ENCODE measurements at places on chromosomes 2 and 18.

GRCh38 chr2:133570542-133570941, 2.3 kb upstream of the NCKAP5 start:
- DNase-seq, result no peak

DNA sequence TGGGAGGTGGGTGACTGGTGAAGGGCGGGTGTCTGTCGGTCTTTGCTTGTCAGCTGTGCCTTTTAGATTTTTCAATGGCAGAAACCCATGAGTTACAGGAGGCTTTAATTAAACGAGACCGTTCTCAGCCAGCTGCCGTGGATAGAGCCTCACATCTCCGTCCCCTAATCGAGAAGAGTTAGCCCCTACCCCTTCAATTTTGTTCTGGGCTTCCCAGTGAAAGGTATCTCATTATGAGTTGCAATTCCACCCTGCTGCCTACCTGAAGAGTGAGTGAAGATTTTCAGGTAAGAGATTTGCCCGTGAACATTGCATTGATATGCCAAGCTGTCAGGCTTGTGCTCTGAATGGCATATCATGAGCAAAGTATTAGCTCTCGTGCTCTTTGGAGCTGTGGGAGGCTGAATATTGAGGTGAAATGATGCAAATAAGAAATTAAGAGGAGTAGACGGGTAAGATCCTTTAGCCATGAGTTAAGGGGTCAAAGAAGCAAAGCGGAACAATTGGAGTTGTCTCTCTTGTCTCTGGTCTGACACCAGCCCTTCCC, 118.7 kb upstream of the MSTN start:
- no peak for DNase-seq

DNA sequence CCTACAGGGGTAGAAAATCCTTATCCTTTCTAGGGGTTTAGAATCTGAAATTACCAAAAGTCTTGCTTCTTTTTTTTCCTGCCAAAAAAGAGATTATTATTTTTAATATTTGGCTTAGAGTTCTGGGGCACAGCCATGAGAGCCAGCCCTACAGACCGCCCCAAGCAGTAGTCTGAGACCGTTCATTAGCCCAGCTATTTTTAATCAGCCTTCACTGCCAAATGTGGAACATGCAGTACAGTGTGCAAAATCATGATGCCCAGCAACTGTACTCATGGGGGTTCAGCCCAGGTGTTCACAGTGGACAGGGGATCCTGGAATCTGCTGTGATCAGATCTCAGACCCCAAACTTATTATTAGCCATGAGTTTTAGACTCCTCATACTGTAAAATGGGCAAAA, 60.4 kb downstream of the GRB14 start:
- DNase-seq, result no peak

GRCh38 chr18:59065684-59066083, 74.0 kb upstream of the SEC11C start:
- DNase-seq, result no peak

- DNase-seq, result no peak
Observed at GRCh38 chr2:133240491-133241223, 327.6 kb downstream of the NCKAP5 start.

- no peak for DNase-seq
Observed at GRCh38 chr2:107063228-107063627, 177.3 kb upstream of the ST6GAL2 start.

DNA sequence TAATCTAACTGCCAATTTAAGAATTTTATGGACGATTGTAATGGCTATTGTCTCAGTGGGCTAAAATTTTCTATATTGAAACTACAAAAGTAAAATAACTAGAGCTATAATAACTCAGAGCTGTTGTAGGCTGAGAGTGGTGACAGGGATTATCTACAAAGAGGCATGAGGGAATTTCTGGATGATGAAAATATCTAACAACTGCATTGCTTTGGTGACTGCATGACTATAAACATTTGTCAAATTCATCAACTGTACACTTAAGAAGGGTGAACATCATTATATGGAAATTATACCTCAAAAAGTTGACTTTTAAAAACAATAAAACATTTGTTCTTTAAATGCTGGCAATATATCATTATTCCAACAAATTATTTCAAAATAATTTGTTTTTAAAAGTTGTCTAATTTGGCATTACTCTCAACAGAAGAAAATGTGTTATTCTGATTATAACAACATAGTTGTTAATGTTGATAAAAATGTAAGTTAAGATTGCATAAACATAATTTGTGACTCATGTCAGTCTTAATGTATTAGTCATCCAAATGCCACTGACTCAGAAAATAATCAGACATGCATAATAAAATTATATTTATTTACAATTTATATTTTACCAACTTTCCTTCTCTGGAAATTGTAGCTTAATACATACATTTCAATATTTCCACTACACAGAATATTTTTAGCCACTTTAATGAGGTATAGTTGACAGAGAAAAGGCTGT, 865.1 kb upstream of the VRK2 start:
- DNase-seq, result no peak

DNA sequence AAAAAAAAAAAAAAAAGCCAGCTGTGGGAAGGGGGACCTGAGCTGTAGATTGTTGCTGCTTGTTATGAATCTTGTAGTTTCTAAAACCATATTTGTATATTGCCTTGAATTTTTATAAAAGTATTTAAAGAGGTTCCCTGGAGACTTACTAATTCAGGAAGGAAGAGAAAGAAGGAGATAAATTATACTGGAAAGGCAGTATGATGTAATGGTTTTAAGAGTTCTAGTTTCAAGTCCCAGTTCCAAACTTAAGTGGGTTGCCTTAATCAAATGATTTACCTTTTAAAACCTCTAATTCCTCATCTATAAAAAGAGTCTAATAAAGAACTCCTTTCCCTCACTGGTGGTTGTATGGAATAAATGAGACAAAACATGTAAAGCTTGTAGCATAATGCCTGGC, 62.2 kb downstream of the PTRHD1 start:
- no peak for DNase-seq

DNA sequence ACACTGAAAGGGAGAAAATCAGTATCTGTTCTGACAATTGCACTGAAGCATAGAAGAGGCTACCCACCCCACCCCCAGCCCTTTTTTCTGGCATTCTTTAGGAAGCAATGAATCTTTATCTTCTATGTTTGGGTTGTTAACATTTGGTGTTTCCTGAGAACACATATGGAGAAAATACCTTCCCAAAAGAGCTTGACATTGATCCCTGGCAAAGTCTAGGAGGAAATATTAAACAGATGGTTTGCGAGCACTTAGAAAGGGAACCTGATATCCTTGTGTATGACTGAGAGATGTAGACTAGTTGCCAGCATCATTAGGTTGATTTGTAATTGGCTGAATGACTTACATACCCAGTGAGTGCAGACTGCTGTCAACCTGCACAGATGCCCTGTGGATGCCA, 42.9 kb downstream of the DOK1 start:
- DNase-seq, result no peak

DNA sequence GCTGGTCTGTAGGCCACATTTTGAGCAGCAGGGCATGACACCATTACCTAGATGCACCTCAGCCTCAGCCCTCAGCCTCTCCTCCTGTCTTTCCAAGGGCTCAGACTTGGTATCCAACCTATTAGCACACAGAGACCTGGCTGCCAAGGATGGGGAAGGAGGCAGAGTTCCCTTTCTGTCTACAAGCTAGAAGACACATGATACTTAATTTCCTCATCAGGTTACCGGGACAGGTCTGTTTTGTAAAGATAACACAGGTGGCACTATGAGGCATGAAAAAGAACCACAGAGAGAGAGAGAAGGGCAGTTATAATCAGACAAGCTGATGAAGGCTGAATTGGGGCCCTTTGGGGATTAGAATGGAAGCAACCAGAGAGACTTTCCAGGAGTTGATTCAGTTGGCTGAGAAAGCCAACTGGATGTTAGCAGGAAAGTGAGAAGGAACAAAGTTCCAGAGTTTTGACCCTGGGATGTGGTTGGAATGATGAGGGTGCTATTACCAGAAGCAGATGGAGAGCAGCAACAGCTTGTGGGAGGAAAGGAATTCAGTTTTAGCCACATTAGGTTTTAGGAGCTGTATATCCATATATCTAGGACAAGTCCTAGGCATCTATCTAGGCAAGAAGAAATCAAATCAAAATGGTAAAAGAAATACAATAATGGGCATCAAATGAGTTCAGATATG, 46.0 kb upstream of the RMND5A start:
- no peak for DNase-seq

GRCh38 chr2:28086611-28087010, 196.1 kb downstream of the BABAM2 start:
- DNase-seq, result no peak

DNA sequence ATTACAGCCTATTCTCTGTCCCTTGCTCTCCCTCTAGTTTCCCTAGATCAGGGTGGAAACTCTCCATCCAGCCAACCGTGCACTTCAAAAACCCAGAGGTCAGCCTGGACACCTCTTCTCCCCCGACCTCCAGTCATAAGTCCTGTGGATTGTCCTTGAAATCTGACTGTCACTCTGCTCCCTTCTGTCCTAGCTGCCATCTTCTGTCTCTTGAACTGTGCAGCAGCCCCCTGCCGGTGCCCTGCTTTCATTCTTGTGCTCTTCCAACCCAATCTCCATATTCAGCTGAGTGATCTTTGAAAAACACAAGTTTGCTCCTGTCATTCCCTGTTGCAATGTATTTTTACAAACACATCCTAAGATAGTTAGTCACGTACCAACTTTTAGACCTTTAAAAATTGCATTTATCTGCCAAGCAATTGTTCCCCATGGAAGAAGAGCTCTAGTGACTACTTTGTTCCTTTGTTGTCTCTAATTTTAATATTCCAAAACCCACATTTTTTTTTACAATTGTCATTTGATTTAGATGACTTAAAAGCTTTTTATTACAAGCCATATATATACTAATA, 254.3 kb downstream of the CAMKMT start:
- no peak for DNase-seq

- no peak for DNase-seq
Observed at GRCh38 chr2:73862987-73863386, 29.8 kb upstream of the ACTG2 start.

GRCh38 chr2:57141269-57141668, 905.3 kb upstream of the VRK2 start:
- DNase-seq, result no peak

GRCh38 chr2:143623231-143623908, 494.2 kb downstream of the ARHGAP15 start:
- DNase-seq, result no peak

GRCh38 chr2:138846216-138846821, 66.1 kb upstream of the NXPH2 start:
- no peak for DNase-seq

- peak; percentile 72 for DNase-seq
Observed at GRCh38 chr2:39119732-39120520, 925 bp downstream of the SOS1 start.

- DNase-seq, result no peak
Observed at GRCh38 chr2:14944562-14945346, 312.2 kb downstream of the LRATD1 start.

GRCh38 chr2:31943636-31944225, 67.1 kb downstream of the MEMO1 start:
- DNase-seq, result no peak

DNA sequence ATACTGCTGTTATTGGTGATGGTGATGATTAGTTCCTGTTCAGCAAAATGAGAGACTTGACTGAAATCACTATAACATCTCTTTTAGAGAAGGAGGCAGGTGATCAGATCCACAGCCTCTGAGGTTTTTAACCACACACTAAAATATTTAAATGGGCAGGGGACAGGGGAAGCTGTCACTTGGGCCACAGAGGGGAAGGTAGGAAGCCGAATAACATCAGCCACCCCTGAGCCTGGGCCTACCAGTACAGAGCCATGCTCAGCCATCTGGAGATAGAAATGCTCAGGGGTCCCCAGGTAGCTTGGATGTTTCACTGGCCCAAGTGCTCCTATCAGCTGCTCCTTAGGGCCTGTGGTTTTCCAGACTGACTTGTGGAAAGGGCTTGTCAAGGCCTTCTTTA, 122.3 kb downstream of the MRO start:
- DNase-seq, result no peak

GRCh38 chr18:30765247-30765646, 277.3 kb downstream of the DSC3 start:
- no peak for DNase-seq

GRCh38 chr2:43300781-43301583, 74.6 kb upstream of the ZFP36L2 start:
- no peak for DNase-seq

GRCh38 chr2:74887445-74887951, 53.6 kb downstream of the HK2 start:
- no peak for DNase-seq

GRCh38 chr2:11567631-11568031, 33.8 kb downstream of the GREB1 start:
- no peak for DNase-seq

- DNase-seq, result no peak
Observed at GRCh38 chr18:62384610-62385097, 59.5 kb downstream of the TNFRSF11A start.

DNA sequence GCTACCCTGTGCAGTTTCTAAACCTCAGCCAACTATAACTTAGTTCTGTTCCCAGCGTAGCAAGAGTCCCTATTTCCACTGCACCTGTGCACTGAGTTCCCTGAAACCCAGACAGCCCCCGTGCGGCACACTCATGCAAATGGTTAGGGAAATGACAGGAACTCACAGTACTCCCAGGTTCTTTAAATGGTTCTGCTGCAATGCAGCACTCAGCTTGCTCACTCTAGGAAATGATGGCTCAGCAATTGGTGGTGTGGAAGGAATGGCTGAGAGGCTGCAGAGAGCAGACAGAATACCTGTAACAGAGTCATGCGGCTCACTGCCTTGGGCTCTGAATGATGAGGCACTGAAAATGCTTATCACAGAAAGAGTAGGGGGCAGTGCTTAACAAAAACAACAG, 143.0 kb downstream of the RAD51AP2 start:
- DNase-seq, result no peak

DNA sequence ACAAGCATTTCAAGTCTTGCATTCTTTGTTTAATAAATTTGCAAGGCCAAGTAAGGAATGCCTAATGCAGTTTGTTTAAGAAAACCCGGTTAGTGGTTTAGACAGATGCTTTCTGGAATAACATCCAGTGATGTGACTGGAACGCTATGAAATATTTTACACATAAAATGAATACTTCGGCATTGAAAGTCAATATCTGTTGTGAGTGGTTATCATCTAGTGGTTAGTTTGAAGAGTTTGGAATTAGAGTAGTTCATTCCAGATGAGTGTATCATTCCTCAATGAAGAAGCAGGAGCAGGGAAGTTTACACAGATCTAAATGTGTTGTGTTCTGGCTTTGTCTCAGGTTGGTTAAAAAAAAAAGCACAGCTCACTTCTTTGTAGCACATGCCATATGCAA, 608.0 kb upstream of the PIK3C3 start:
- DNase-seq, result no peak

DNA sequence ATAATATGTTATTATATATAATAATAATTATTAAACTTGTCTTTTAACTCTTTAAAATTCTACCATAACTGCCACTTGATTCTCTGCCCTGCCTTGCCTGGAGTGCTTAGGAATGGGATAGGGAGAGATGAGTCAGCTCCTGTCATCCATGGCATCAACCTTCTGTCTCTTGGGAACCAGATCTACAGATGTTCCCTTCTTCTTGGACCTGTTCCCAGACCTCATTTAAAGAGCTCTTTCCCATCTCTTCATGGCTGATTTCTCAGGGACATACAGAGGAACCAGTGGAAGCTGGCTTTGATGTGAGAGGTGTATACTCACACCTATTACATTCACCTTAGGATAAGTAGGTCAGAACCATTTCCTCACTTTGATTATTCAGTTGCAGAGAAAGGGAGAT, 155.3 kb upstream of the MYO3B start:
- no peak for DNase-seq

GRCh38 chr2:211435331-211435730, 878.9 kb downstream of the CPS1 start:
- DNase-seq, result no peak

GRCh38 chr2:4122726-4123125, 419.4 kb downstream of the DCDC2C start:
- DNase-seq, result no peak
